ENCODE measurements at places on chromosomes 7 and 10.

- no peak for DNase-seq
Measured at GRCh38 chr7:148650232-148650858, 48.4 kb upstream of the CUL1 start.

DNA sequence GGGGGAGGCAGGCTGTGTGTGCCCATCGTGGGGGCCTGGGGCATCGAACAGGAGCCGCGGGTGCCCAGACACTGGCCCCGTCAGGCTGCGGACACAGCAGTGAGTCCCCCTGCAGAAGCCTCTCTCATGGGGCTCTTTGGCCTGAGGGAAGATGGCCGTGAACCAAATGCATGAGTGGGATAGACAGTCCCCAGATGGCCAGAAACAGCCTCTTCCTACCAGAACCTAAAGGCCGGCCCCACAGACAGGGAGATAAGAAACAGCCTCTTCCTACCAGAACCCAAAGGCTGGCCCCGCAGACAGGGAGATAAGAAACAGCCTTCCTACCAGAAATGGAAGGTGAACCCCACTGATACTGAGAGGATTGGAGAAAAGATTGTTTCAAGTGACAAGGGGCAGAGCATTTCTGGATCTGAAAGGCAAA is 16.6 kb downstream of the IDI2 start:
- DNase-seq = no peak

DNA sequence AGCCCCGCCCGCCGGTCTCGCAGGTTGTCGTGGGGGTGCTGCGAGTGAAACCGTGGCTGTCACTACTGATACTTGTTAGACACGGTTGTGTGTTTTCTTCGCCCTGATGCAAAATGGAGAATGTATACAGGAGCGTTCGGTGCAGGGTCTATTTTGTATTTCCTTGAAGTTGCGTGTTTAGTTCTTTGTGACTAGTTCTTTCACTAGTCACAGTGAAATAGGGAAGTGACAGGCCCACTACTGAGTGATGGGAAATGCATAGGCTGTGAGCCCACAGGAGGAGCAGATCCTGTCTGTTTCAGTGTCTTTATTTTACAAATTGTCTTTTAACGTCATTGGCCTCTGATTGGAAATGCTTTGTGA is 675 bp downstream of the ABRAXAS2 start:
- DNase-seq = no peak

- DNase-seq = no peak
Measured at GRCh38 chr10:32943395-32943794, 14.6 kb downstream of the ITGB1 start.

DNA sequence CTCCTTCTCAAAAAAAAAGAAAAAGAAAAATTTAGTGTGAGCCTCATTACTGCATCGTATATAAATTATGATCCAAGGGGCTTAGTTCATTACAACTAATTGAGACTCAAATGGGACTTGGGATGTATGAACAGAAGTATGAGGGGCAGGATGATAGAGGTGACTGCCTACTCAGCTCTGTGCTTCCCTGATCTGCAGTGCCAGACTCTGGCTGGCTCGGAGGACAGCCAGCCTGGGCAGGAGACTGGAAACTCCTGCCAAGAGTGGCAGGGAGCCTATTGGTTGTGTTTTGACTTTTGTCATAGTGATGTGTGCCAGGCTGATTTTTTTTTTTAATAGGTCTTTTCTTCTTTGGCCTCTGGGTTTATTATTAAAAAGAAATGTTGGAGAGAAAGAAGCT is 73.8 kb upstream of the GTF2IRD1 start:
- no peak for DNase-seq

- DNase-seq = no peak
Measured at GRCh38 chr7:41692251-41692650, 10.6 kb downstream of the INHBA start.

- no peak for DNase-seq
Measured at GRCh38 chr10:80458638-80459037, 4.5 kb downstream of the TSPAN14 start.

DNA sequence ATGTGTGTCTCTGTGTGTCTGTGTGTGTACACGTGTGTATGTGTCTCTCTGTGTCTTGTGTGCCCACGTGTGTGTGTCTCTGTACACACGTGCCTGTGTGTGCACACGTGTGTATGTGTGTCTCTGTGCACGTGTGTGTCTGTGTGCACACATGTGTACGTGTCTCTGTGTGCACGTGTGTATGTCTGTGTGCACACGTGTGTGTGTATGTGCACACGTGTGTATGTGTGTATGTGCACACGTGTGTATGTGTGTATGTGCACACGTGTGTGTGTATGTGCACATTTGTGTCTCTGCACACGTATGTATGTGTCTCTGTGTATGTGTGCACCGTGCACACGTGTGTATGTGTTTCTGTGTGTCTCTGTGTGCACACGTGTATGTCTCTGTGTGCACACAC is 248.7 kb upstream of the SHH start:
- DNase-seq = no peak

- no peak for DNase-seq
Measured at GRCh38 chr10:80529604-80530003, 8.1 kb upstream of the SH2D4B start.

DNA sequence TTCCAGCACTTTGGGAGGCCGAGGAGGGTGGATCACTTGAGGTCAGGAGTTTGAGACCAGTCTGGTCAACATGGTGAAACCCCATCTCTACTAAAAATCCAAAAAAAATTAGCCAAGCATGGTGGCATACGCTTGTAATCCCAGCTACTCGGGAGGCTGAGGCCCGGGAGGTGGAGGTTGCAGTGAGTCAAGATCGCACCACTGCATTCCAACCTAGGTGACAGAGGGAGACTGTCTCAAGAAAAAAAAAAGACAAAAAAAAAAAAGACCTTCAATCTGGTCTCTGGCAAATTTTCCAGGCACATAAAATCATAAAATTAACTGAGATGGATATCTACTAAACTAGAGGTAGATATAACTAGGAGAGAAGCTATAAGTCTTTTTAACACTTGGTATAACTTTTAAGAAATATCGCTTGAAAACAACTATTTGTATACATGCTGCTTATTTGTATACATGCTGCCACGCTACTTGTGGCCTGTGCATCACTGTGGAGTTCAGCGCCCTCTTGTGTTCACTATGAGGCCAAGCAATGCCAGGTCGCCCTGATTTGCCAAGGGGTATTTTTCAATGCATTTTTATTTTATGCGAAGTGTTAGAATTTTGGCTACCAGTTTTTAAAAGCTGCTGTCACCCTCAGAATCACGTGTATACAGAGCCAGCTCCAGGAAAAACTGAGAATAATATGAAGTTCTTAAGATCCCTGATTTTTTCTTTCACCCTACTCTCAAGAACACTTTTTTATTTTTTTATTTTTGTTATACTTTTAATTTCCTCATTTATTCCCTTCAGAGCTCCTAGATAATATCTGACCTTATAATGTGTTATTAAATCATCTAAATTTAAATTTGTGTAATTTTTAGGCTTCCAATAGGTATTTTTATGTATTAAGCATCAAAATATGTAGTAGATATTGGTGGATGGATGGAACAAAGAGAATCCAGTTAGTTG is 26.7 kb downstream of the CYCS start:
- peak; percentile 29 for DNase-seq

- DNase-seq = no peak
Measured at GRCh38 chr7:50292165-50292757, 12.3 kb upstream of the IKZF1 start.

DNA sequence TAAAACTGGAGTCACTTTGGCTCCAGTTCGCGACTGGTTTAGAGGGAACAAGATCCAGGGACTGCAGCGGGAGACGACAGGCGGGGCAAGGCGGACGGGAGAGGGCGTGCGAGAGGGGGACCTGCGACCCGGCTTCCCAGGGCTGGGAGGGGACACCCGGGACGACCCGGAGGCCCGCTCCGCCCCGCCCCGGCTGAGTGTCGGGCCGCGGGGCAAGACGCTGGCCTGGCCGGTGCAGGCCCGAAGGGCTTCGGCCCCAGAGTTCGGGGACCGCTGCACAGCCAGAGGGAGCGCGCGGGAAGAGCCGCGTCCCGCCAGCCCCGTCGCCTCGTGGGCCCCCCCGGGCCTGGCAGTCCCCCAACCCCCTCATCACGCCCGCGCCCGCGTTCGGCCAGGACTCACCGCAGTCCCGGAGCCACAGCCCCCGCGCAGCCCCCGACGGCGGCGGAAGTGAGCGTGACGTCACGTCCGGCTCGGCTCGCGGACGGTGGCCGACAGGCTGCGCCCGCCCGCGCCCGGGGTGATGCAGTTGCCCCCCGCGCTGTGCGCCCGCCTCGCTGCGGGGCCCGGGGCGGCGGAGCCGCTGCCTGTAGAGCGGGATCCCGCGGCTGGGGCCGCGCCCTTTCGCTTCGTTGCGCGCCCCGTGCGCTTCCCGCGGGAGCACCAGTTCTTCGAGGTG is at the start of the genes TUBGCP2 and ZNF511:
TUBGCP2 (minus strand) TSS at position 452 of the 679 bp plus-strand sequence. CDS start 5,931 bp downstream, outside the sequence.
ZNF511 (plus strand) TSS at position 494 of the 679 bp plus-strand sequence; CDS start at position 524, 30 bp downstream.
- peak; percentile 86 for DNase-seq

DNA sequence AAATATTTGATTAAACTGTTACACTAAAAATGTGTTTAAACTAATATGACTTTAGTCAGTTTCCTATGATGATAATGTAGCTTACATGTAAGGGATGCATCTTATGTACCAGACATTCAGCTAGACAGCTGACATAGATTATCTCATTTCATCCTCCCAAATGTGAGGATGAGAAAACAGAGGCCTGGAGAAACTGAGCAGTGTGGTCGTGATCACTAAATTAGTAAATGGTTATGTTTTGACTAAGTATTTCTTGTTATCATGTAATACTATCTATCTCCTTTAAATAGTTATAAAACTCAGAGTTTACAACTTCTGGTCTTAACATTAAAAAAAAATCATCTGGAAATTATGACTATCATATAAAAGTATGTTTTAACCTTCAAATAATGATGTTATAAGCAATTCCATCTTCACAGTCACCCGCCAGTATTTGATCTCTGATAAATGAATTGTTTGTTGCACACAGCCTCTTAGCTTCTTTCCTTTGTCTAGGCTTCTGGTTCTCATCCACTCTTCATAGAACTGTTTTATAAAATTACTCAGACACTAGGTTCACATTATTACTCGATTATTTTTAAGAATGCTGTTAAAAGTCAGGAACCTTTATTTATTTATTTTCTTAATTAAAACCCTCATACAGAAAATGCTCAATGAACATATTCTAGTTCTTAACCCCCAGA is 33.6 kb upstream of the HDAC9 start:
- DNase-seq = no peak

DNA sequence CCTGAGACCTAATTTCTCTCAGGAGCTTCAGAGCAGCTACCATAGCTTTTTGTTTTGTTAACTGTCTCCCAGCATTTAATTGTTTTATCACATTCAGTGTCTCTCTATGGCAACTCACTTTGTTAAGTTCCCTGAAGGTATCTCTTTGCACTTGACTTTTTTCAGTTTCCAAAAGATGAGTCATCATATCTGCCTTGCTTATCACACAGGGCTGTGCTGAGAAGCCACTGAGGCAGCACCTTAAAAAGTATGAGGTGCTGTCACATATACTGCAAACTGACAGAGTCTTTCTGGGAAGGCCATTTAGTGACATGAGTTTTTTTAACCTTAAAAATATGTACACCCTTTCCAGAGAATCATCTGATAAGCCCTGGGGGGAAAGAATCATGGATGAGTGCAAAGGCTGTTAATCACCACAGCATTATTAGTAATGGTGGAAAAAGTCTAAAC is 56.8 kb downstream of the PPP1R3C start:
- no peak for DNase-seq

- no peak for DNase-seq
Measured at GRCh38 chr7:4282434-4283223, 399.5 kb upstream of the FOXK1 start.

- DNase-seq = no peak
Measured at GRCh38 chr7:142384493-142384922, 126.7 kb upstream of the PRSS58 start.

- no peak for DNase-seq
Measured at GRCh38 chr7:27581906-27582305, 80.8 kb downstream of the HIBADH start.

- no peak for DNase-seq
Measured at GRCh38 chr7:84013616-84014240, 180.9 kb downstream of the SEMA3A start.

GRCh38 chr10:29254123-29255046 is 34.5 kb upstream of the LYZL1 start:
- DNase-seq = no peak

DNA sequence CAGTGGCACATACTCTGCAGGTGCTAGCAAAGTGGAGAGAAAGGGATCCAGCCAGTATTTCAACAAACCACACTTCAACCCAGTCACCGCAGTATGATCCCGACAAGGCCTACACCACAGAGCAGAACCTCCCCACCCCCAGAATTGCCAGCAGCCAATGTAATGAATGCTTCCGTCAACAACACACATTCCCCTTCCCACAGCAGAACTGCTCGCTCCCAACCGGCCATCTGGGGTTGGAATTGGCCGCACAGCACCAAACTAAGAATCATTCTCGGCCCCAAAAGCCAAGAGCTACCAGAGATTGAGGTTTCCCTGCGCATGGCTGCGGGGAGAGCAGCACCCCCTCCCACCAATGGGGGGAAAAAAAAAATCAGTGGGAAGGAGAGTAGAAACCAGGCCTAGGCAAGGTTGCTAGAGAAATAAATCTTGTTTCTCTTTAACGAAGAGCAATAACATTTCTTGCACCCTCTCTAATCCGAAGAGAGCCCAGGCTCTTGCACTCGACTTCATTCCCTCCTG is 1.1 kb downstream of the WASL start:
- DNase-seq = peak; percentile 1

- no peak for DNase-seq
Measured at GRCh38 chr7:90538405-90538804, 57.7 kb upstream of the CDK14 start.

DNA sequence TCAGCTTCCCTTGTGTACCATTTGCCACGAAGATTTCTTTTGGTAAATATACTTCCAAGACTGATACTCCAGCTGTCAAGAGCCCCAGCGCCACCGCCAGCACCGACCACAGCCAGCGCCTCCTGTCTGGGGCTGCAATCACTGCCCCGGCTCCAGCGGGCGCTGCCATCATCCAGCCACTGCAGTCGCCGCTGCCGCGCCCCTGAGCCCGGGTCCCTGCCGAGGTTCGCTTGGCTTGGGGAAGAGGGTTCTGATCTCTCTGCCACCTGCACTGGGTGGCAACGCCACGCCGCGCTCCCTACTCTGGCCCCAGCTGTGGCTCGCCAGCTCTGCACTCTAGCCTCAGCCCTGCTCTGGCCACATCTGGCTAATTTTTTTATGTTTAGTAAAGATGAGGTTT is 57.7 kb upstream of the ZNF138 start:
- no peak for DNase-seq

DNA sequence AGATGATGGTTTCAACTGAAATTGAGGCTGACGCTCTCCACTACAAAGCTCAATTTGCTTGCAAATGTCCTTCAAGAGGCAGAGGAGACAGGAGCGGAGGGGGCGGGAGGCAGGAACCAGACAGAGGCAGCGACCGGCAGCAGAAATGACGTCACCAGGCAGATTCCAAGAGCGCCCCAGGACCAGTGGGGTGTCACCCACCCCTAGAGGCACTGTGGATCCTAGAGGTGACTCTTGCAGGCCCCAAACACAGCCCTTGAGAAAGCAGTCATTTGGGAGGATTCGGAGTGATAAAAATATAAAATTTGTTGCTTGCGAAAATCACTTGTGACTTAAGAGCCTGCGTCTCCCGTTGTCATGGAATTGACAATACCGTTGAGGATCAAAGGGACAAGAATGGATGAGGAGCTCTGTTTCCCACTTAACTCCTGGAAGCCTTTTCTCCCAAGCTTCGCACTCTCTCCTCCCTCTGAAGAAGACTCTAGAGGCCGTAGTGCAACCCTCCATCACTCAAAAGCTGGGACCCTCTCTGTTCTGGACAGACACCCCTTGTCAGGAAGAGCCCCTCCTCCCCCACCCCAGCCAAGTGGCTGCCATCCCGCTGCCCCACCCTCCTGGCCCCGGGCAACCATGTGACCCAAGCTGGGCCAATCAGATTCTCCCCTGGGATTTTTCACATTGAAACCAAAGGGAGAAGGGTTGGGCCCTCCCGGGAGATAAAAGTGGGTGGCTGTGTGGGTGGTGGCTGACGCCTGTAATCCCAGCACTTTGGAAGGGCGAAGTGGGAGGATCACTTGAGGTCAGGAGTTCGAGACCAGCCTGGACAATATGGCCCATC is 16.3 kb upstream of the SLC29A4 start:
- no peak for DNase-seq

Measured in effector memory CD4-positive, alpha-beta T cell (primary cell).